CD4-positive, alpha-beta T cell treated with Interleukin-15 for 1 hour (primary cell): ENCODE measurements at places on chromosomes 3 and 15.

GRCh38 chr3:29690686-29691353 lies 409.9 kb downstream of the RBMS3 start:
- no peak for DNase-seq

DNA sequence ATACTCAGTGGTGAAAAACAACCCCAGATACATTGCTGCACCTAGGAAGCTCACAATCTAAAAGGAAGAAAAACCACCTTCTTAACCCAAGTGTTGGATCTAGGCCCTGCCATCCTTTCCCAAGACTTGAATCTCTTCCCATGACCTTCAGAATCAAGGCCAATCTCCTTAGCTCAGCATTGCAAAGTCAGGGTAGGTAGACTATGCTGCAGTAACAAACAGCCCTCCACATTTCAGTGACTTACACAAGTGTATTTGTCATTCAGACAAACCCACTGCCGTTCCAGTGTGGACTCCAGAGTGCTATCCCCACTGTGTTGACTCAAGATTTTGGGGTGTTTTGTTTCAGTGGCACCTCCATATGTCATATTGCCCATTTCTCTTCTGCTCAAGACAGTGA lies 278.4 kb downstream of the UACA start:
- no peak for DNase-seq

DNA sequence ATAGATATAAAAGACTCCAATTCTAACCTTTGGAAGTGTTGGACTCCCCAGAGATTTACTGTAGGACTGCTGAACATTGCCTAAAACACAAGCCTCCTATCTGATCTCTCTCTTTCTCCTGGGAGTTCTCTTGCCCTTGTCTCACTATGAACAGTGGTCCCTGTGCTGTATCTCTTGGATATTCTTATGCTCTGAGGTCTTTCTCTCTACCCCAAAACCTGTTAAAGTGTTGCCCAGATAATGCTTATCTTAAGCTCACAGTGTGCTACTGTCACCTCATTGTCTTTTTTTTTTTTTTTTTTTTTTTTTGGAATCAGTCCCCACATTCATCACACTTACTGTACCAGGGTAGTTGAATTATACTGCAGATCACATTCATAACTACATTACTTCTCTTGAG lies 131.0 kb upstream of the CBLB start:
- DNase-seq, result no peak

- DNase-seq, result no peak
Measured at GRCh38 chr3:152436707-152437590, 168.2 kb downstream of the MBNL1 start.

- DNase-seq, result no peak
Measured at GRCh38 chr3:142319094-142319493, 93.7 kb upstream of the GK5 start.

DNA sequence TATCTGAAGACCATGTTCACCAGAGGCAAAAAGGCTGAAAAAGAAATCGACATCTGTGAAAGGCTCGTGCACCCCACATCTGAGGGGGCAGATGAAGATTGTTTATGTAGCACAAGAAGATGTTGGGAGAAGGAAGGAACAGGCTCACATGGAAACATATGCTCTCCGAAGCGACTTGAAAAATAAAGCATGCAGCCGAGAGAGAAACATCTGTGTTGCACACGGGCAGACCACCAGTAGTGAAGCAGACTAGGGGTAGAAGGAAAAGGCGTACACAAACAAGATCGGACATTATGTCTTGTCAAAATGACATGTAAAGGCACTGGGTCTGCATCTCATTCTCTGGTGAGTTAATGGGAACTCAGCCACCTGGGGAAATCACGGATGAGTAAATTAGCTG lies 356.5 kb downstream of the ZIC4 start:
- no peak for DNase-seq

DNA sequence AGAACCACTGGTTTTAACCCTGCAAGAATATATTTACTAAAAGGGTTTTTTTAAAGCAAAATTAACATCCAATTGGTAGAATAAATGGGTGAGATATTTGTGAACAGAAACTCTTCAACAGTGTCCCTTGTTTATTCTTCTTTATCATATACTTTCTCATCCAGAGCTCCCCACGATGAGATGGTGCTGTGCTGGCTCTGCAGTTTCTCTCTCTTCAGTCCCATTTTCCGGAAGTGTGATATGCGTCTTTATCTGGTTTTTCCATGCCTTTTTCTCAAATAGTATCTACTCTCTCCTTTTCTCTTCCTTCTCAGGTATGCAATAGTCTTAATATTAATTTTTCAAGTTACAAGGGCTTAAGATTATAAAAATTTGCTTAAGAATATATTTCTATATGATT lies 1.5 kb downstream of the EAF2 start:
- DNase-seq, result no peak

GRCh38 chr3:24548278-24548677 lies 53.6 kb upstream of the THRB start:
- DNase-seq, result no peak

DNA sequence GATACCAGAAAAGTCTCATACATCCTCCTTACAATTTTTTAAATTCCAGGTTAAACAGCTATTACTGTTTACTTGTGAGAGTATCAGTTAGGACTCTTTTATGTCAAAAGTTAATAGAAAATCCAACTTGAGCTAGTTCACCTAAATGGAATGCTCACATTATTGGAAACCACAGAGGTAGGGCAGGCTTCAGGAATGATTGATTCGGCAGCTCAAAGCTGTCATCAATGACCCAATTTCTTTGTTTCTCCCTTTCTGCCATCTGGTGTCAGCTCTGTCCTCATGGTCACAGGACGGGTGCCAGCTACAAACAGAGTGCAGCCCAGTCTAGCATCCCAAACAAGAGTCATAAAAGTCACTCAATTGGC lies 32.2 kb downstream of the CFAP20DC start:
- no peak for DNase-seq
